ENCODE measurements at places on chromosomes 4 and X. TPM values are rescaled to one million over a fixed set of nuclear protein-coding genes. Genes with fewer than 3 reads are reported as not detected.

GRCh38 chr4:34157547-34157946 lies 2086.8 kb downstream of the ARAP2 start:
- no peaks in the 10 kb centered on the region for H3K27me3 ChIP-seq
- DNase-seq, result no peak
- no peak overlapping the region for H3K27ac ChIP-seq
- H3K4me3 ChIP-seq, result no peak overlapping the region
- H3K4me1 ChIP-seq, result no peaks in the 10 kb centered on the region
- H3K36me3 ChIP-seq, result no peaks in the 10 kb centered on the region

GRCh38 chrX:134520860-134521390 lies 61.0 kb downstream of the HPRT1 start:
- no peak overlapping the region for H3K4me3 ChIP-seq
- DNase-seq, result no peak
- no peaks in the 10 kb centered on the region for H3K4me1 ChIP-seq
- no peak overlapping the region for H3K27ac ChIP-seq
- no peaks in the 10 kb centered on the region for H3K27me3 ChIP-seq

DNA sequence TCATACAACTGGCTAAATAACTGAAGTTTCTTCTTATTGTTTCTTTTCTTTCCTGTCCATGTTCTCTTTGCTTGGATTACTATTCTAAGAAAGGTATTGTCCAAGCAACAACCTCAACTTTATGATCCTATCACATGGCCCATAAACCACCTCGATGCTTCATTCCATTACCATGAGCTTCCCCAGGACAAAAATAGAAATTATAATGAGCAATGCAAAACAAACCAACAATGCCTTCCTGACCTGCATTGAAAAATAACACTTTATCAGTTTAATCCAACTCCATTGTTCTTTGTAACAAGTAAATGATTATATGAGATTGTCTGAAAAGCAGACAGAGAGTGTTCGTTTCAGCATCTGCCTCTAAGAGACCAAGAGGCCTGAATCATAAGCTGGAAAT lies 148.8 kb downstream of the HS6ST2 start:
- DNase-seq, result no peak
- H3K36me3 ChIP-seq, result no peaks in the 10 kb centered on the region
- no peak overlapping the region for H3K4me3 ChIP-seq
- no peak overlapping the region for H3K27ac ChIP-seq

The TCEAL8 gene
- 20.2 TPM for total RNA-seq

Data from esophagus squamous epithelium (tissue), 5 donors.